Stimulated activated CD8-positive, alpha-beta memory T cell treated with anti-CD3 and anti-CD28 coated beads, Interleukin-4, amount 100 ng/mL, for 1 hour (primary cell): ENCODE measurements at places on chromosomes 7 and 10.

DNA sequence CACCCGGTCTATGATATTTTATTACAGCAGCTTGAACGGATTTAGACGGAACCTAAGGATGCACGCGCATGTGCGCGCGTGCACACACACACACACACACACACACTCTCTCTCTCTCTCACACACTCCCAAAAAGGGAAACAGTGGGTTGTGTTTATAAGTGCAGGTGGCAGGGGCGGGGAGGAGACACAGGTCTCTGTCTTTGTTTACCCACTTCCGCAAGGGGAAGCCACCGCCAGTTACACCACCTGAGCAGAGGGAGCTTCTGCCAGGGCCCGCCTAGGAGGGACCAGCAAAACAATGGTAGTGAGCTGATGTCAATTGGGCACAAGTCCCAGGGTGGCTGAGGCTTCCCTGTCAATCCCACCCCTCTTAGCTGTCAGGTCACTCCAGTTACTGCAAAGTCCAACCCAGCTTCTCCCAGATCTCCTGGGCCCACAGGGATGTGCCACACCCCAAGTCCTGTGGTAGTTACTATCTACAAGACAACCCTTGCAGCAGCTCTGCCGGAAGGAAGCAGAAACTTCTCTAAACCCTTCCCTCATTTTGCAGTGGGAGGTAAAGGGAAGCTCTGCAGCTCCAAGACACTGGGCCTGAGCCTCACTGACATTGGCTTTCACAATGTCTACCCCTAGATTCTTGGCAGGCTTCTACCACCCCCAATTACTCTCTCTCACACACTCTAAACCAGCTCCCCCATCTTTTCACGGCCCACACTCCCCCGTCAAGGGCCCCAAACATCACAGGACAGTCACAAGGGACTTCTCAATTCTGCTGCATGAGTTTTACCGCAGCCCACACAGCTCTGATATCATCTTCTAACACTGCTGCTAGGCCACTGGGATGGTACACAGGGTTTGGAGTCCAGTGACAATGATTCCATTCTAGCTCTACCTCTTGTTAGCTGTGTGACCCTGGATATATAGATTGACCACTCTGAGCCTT lies 17.6 kb downstream of the ANXA11 start:
- DNase-seq = peak; percentile 34

DNA sequence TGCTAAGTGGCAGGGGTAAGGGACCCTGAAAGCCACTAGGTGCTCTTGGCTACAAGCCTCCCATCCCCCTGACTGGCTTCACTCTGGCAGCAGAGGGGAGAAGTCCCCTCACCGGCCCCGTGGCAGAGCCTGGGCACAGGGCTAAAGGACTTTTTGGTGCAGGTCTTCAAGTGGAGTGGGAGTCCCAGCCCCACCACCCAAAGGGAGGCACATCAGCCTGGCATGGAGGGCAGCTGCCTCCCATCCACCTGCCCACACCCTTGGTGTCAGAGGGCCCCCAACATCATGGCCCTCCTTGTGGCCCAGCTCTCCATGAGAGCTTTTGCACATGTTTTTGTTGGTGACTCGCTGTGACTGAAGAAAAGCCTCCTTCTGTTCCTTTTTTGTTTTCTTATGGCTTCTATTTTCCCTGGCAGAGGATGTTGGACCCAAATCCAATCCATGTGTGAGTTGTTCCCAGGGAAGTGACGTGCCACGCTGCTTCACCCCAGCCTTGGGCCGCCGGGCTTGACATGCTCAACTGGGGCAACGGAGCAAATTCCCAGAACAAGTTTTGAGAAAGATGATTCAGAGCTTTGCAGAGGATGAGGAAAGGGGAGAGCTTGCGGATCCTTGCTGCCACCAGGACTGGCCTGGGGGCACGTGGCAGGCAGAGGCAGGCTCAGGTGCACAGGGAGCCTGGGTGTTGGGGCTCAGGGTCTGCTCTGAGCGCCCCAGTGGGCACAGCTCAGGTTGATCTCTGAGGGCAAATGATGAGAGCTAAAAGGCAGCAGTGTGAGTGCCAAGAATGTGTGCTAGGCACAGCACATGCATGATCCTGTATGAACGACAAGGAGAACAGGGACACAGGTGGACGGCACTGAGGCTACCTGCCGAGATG lies 1.9 kb upstream of the AEBP1 start:
- DNase-seq = no peak

DNA sequence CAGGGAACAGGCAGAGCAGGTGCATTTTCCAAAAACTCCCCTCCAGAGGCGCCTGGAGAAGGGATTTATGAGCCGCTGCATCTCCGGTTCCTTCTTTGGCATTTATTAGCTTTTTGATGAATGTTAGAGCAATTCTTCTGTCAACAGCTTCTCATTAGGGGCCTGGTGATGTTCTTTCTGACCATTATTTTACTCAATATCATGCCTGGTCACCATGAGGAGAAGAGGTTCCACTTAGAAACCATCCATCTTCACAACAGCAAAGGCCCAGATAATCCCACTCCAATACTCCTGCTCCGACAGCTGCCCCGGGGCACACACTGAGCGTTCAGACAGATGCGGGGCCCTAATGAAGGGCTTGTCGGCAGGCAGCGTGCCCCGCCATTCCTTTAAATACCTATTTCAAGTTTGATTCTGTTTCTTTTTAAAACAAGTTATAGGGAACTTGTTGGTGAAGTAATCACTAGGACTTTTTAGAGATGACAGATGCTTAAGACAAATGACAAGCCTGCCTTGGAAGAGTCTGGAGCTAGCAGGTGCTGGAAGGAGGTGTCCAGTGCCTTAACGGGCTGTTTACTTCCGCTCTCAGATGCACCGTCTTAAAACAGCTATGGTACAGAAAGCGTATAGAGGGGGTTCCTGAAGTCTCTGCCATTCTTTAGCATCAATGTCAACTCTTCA lies 31.7 kb downstream of the ECHDC3 start:
- no peak for DNase-seq

DNA sequence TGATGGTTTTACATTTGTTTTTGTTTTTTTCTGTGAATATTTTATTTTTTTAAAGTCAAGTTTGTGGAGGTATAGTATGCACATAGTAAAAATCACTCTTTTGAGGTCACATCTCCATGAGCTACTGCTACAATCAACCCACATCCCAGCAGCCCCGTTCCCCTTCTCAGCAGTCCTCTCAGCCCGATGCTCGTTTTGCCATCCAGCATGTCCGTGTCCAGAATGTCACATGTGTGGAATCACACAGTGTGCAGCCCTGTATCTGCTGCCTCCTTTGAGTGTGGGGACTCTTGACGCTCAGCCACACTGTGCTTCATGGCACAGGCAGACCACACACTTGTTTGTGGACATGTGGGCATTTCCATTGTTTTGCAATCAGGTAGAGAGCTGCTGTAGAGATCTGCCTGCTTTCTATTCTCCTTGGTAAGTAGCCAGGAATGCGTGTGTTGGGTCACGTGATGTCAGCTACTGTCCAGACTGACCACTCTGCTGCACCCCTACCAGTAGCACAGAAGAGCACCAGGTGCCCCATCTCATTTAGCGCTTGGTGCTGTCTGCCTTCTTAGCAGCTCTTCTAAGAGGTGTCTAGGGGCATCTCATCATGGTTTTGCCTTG lies 71.6 kb upstream of the CAMK2B start:
- no peak for DNase-seq

GRCh38 chr10:63666836-63667383 lies 145.7 kb downstream of the REEP3 start:
- no peak for DNase-seq

- DNase-seq = no peak
Observed at GRCh38 chr7:133534816-133535215, 281.9 kb downstream of the EXOC4 start.

DNA sequence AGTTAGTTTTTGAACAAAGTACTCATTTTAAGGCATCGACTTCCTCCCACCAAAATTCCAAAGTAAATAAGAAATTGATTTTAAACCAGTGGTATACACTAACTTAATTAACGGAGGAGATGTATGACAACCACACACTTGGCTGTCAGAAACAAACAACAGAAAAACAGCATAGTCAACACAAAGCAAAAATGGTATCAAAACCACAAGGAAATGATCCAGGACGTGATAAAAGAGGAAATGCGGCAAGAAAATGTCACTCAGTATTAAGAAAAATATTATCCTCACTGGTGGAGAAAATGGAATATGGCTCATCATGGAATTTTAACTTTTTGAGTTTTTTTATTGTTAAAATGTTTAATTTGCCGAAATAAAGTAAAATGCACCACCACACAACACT lies 17.5 kb downstream of the KIAA1549 start:
- no peak for DNase-seq

GRCh38 chr7:99040104-99040958 lies 103.6 kb downstream of the SMURF1 start:
- no peak for DNase-seq

DNA sequence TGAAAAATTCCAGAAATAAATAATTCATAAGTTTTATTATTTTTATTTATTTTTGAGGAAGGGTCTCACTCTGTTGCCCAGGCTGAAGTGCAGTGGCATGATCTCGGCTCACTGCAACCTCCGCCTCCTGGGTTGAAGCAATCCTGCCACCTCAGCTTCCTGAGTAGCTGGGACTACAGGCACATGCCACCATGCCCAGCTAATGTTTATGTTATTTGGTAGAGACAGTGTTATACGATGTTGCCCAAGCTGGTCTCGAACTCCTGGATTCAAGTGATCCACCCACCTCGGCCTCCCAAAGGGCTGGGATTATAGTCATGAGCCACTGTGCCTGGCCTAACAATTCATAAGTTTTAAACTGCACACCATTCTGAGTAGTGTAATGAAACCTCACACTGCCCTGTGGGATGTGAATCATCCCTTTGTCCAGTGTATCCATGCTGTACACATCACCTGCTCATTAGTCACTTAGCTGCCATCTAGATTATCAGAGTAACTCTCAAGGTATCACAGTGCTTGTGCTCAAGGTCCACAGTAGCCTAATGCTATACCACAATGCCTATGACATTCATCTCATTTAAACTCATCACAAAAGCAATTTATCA lies 17.9 kb downstream of the RTKN2 start:
- no peak for DNase-seq

- no peak for DNase-seq
Observed at GRCh38 chr7:52261057-52261456, 774.4 kb upstream of the POM121L12 start.

GRCh38 chr10:86139066-86139657 lies 227.4 kb downstream of the GRID1 start:
- DNase-seq = no peak

GRCh38 chr7:106866298-106867281 lies 1.5 kb downstream of the PIK3CG start:
- DNase-seq = no peak

DNA sequence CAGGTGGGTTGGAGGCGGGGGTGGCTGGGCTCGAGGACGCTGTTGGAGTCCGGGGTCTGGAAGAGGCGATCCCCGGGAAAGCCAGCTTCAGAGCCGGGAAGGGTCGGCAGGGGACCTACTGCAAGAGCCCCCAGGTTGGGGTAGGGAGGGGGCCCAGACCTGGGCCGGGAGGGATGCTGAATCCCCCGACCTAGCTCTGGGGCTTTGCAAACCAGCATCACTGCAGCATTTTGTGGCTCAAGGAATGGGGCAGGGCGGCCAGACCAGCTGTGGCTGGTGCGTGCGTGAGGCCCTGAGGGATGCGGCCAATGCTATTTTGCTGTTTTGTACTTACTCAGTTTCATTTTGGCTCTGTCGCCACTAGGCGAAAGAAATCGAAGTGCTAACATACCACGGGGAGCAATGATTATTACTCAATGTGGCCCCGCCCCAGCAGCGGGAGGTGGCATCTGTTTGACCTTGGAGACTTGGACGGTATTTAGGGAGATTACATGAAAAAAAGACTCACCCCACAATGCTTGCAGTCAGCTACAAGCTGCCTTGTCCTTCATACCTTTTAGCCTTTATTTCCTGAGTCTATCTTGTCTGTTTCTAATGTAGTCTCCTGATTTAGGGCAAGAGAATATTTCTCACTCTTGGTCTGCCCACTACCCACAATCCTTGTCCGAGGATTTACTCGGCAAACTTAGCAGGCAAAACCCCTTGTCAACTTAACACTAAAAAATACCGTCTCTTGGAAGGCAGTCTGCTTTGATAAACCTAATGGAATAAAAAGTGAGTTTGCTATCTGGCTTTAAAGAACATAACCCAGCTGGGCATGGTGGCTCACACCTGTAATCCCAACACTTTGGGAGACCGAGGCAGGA lies 16.2 kb downstream of the HSPB1 start:
- DNase-seq = peak; percentile 35

GRCh38 chr7:130048906-130049305 lies 2.3 kb downstream of the ZC3HC1 start:
- no peak for DNase-seq

- no peak for DNase-seq
Observed at GRCh38 chr7:143455942-143456341, 12.7 kb downstream of the TAS2R60 start.
